Thymus (tissue), 14 donors: ENCODE measurements at places on chromosomes 3 and 15.

DNA sequence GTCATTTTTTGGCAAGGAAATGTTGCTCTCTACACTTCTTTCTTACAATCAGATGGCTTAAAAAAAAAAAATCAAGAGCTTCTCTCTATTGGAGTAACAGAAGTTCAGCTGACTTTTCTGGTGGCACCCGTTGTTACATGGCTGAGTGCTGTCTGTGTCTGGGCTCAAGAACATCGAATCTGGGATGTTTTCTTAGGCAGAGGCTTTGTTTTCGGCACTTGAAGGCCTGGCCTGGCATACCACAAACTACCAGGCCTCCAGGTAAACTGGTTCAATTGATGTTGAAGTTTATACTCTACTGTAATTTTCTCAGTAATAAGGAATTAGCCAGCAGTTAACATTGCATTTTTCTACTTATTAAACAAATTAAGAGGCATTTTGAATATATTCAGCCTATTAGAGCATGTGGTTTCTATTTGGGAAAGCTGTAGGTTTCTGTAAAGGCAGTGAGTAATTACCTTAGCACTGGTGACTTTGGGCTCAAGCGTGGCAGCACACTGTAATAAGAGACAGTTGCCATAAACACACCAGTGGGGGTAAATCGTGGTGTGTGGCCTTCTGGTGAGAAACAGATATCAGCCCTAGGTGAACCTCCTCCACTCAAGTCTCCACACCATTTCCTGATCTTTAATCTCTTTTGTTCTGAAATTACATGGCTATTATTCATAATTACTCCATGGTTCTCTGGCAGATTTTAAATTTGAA lies 544.7 kb downstream of the MECOM start:
- H3K27ac ChIP-seq, result no peak overlapping the region
- no peaks in the 10 kb centered on the region for H3K4me1 ChIP-seq
- H3K4me3 ChIP-seq, result no peak overlapping the region

DNA sequence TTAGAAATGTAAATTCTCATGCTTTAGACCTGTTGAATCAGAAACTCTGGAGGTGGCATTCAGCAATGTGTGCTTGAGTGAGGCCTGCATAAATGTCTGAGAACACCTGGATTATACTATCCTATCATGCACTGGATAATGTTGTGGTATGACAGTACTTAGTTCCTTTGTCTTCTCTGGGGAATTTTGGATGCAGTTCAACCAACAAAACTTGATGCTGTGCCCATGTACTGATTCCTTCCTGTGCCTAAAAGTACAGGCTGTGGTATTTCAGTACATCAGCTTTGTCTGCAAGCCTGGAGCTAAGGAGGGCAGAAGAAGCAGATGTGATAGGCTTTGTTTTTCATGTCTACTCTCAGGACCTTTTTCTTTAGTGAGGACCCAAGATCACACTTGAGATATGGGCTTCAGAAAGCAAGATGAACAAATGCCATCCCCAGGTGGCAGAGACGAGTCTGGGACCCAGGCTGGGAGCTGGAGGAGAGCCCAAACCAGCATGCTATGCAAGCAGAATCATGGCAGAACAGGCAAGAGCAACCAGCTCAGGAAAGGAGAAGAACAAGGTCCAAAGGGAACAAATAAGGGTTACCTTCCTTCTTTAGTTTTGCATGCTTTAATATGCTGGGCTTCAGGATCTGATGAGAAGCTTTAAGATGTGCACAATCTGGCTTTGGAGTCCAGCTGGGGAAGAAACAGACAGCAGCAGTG lies 124.7 kb downstream of the MYRIP start:
- no peaks in the 10 kb centered on the region for H3K27me3 ChIP-seq
- H3K4me3 ChIP-seq, result no peak overlapping the region
- no peak overlapping the region for H3K27ac ChIP-seq
- DNase-seq, result no peak

DNA sequence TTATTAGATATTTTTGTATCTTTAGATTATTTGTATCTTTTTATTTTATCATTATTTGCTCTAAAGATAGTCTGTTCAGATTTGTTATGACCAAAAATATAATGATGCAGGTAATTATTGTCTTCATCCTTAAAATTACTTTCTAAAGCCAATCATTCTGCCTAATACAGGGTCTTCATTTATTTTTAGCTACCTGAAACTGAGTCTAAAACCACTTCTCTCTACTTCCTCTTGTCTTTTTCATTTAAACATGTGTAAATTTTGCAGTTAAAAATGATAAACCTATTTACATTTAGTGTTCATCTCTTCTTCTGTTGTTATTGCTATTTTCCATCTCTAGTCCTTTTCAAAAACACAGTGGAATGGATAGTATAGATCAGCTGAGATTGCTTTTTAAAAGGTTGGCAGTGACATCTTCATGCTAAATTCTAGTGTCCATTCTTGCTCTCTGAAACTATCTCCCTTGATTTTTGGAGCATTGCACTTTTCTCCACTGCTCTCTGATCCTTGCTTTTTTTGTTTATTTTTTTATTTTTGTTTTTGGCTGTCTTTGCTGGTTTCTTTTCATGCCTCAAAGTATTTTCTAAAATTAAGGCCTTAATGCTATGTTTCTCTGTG lies 91.8 kb downstream of the UBE2E2 start:
- H3K4me1 ChIP-seq, result no peaks in the 10 kb centered on the region
- no peak overlapping the region for H3K4me3 ChIP-seq
- H3K27ac ChIP-seq, result no peak overlapping the region
- DNase-seq, result no peak
- H3K27me3 ChIP-seq, result no peaks in the 10 kb centered on the region

GRCh38 chr3:178263236-178263916 lies 272.9 kb upstream of the KCNMB2 start:
- H3K4me3 ChIP-seq, result no peak overlapping the region
- no peak for DNase-seq
- H3K4me1 ChIP-seq, result no peaks in the 10 kb centered on the region
- no peaks in the 10 kb centered on the region for H3K27me3 ChIP-seq
- no peaks in the 10 kb centered on the region for H3K36me3 ChIP-seq

- no peak overlapping the region for H3K4me3 ChIP-seq
- no peaks in the 10 kb centered on the region for H3K27me3 ChIP-seq
- H3K4me1 ChIP-seq, result peaks cover 40% of the 10 kb centered on the region
- H3K36me3 ChIP-seq, result peaks cover 51% of the 10 kb centered on the region
Observed at GRCh38 chr15:88908123-88908522, 5.1 kb downstream of the MFGE8 start.

- H3K4me3 ChIP-seq, result no peak overlapping the region
- no peaks in the 10 kb centered on the region for H3K27me3 ChIP-seq
- H3K27ac ChIP-seq, result no peak overlapping the region
- H3K4me1 ChIP-seq, result no peaks in the 10 kb centered on the region
- no peaks in the 10 kb centered on the region for H3K36me3 ChIP-seq
Observed at GRCh38 chr3:158790901-158791589, 10.8 kb upstream of the MFSD1 start.
